ENCODE measurements at places on chromosomes 11 and 22.

DNA sequence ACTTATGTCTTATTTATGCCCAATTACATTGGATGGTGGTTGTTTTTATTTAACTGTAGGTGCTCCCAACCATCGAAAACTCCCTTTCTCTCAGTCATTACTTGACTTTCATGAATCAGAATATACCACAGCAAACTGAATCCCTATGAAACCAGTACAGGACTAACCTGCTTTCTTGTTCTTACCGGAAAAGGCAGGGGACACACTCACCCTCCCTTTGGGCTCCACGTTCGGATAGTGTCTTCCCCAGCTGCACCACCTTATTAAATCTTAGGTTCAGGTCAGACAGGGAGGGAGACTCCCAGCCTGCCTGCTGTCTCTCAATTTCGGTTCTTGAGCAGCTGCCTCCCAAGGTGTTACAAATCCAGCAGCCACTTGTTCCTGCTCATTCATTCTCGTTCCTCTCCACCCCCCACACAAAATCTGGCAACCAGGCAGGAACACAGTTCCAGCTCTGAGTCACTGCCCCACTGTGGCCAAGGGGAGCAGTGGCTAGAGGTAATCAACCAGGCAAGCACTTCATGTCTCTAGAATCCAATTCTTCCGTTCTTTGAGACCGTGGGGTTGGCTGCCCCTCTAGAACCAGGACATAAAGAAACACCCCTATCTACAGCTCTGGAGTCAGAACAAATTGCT is 133.0 kb downstream of the PLEKHA7 start:
- DNase-seq = no peak

DNA sequence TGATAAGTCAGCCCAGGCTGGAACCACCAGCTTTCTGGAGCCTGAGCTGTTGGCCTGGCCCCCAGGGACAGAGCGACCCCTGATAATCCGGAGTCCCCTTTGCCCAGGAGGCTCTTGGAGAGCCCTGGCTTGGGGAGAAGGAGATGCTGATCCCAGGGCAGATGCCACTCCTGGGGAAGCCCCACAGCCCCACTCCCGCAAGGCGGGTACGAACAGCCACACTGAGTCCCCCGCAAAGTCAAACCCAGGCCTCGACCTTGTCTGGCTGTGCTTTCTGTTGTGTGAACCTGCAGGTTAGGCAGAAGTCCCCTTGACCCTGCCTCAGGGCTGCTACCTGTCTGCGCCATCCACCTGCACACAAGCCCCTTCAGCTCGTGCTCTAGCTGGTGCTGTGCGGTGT is 108.0 kb downstream of the KCNQ1OT1 start:
- DNase-seq = no peak

GRCh38 chr11:119254239-119254638 is 48.1 kb downstream of the CBL start:
- DNase-seq = no peak

GRCh38 chr11:70301721-70302418 is 31.4 kb downstream of the PPFIA1 start:
- DNase-seq = no peak

GRCh38 chr11:67463680-67464410 is 5.2 kb downstream of the TMEM134 start:
- no peak for DNase-seq

DNA sequence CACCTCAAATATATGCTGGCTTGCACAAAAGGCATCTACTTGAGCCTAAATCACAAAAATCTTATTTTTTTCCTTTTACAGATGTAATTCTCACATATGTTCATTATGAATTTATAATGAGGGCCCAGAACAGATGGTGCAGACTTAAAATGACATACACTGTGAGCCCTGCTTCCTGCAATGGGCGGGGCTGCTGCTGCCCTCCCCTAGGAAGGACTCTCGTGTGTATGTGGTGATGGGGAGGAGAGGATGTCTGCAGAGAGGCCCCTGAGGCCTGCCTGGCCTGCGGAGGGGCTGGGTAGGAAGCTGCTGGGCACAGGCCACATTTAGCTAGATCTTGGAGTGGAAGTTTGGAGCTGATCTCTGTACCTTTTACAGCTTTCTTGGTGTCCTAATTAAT is 233.4 kb upstream of the KIRREL3 start:
- DNase-seq = no peak

DNA sequence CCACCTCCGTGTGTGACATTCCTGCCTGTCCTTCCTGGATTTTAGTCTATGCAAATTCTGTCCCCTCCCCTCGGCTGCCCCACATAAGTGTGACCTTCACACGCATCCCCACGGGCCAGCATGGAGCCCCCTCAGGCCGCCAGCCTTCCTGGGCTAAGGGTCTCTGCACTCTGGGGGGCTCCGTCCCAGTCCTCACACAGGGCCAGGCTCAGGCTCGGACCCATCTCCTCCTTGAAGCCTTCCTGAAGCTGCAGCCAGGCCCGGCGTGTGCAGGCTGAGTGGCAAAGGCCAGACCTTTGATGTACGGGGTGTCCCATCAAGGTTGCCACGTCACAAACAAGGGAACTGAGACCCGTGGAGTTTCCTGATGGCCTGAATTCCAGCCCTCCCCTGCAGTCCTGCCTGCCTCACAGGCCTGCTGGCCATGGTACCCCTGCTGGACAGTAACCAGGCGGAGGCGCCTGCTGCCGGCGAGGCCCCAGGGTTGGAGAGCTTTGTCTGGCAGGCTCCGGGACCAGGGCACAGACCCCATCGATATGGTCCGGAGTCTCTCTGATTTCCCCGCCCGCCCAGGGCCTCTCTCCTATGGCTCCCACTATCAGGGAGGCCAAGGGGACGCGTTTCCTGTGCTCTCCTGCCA is 791.7 kb downstream of the BRD1 start:
- no peak for DNase-seq

- no peak for DNase-seq
Observed at GRCh38 chr11:46472662-46472994, 81.1 kb upstream of the CHRM4 start.

DNA sequence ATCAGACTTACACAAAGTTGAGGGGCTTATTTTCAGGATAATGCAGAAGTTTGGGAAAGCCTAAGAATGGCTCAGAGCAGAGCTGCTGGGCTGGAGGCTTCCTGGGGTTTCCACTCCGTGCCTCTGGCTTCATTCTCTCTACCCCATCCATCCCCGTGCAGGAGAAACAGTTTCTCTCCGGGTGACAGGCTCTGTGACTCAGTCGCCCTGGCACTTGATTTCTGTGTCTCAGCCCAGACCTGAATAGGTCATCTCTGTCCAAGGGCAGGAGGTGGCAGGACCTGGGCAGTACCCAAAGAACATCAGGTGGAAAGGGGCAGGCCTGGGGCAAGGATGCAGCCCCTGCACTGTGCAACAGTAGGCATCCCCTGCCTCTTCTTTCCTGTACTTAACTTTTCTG is 38.4 kb upstream of the RTL6 start:
- DNase-seq = no peak

DNA sequence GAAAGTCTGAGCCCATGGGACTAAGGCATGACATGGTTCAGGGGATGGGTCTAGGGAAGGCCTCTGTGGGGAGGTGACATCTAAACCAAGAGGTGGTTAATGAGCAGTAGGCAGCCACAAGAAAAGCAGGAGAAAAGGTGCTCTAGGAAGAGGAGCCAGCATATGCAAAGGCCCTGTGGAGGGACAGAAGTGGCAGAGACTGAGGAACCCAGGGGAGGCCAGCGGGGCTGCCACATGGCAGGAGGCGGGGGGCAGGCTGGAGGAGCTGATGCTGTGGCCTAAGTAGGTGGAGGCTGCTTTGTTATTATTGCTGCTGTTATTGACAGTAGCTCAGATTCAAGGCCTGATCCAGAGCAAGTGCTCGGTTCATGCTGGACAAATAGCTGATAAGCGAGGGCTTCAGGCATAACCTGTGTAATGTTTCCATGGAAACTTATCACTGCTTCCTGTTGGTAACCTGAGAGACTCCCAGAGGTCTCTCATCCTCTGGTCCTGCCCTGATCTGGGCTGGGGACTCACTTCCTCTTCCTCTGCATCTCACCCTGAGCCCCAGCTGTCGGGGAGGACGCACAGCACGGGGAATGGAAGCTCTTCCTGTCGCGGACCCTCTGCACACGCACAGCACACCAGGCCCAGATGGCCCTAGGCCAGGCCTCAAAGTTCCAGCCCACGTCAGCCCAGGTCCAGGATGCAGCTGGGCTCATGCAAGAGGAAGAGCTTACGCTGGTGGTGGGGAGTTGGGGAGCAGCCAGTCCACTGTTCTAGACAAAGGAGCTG is 75.2 kb upstream of the TP53I11 start:
- no peak for DNase-seq

GRCh38 chr11:29452146-29452545 is 564.7 kb downstream of the KCNA4 start:
- no peak for DNase-seq

GRCh38 chr11:20353829-20354434 is 9.6 kb upstream of the HTATIP2 start:
- no peak for DNase-seq

GRCh38 chr11:61028135-61028729 is 56.8 kb downstream of the CD6 start:
- no peak for DNase-seq

GRCh38 chr11:1199751-1200610 is 22.9 kb upstream of the MUC5B start:
- DNase-seq = no peak

GRCh38 chr11:12126344-12127019 is 16.1 kb downstream of the MICAL2 start:
- no peak for DNase-seq

DNA sequence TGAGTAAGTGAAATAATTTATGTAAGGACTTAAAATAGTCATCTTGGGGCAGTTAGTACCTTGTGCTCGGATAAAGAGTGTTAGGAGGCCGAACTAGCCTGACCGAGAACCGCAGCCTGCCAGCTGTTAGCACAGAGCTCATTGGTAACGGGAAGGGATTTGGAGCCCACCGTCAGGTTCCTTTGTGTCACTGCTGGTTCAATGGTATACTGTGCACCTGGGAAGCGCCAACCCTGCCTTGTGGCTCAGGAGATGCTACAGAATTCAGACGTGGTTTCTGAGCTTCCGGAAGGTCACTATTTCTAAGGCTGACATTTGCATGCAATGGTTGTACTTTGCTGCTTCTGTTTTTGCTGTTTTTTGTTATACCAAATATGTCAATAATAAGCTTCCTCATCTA is 403.5 kb downstream of the CADM1 start:
- no peak for DNase-seq

- no peak for DNase-seq
Observed at GRCh38 chr22:46289244-46289891, 7.3 kb upstream of the GTSE1 start.

- DNase-seq = no peak
Observed at GRCh38 chr11:107864591-107864990, 6.0 kb upstream of the SLC35F2 start.

GRCh38 chr22:42194953-42195352 is 64.3 kb upstream of the CYP2D6 start:
- no peak for DNase-seq

- DNase-seq = no peak
Observed at GRCh38 chr22:19430890-19431541, 517 bp downstream of the HIRA start.

- no peak for DNase-seq
Observed at GRCh38 chr11:113595810-113596594, 110.1 kb downstream of the TMPRSS5 start.

GRCh38 chr11:128796270-128796669 is 70.8 kb downstream of the KCNJ1 start:
- no peak for DNase-seq

DNA sequence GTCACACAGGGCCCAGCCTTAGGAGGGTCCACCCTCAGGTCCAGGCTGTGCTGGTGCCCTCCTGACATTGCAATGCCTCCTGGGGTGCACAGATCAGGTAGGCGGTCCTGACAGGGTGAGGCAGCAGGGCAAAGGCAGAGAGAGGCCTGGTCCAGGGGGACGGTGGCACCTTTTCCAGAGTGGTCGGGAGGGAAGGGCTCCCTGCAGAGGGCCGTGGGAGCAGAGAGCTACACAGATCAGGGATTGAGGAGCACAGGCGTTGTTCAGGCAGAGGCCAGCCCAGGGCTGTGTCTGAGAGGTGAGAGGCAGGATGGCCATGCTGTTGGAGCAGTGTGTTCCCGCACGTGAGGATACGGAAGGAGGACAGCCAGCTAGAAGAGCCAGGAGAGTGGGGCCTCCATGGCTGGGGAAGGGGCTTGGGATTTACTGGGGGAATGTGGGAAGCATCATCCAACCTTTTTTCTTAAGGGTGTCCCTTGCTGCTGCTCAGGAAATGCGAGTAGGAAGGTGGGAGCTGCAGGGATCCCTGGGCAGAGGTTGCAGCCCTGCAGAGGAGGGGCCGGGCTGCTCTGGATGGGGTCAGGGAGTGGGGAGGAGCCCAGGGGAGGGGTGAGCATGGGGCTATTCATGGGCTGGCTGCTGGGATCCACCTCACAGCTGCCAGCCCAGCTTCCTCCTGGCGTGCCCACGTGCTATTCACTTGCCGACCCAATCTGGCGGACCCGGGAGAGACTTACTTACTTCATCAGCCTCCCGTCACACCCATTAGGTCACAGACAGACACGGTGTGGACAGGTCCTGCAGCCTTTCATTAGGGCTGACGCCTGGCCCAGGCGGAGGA is 1516.4 kb downstream of the TBC1D22A start:
- no peak for DNase-seq
